ENCODE measurements at places on chromosomes 1 and 21. TPM values are rescaled to one million over a fixed set of nuclear protein-coding genes. Genes with fewer than 3 reads are reported as not detected.

RYR2 gene
- total RNA-seq = not detected

CRYAA gene
- not detected for total RNA-seq

NFASC gene
- 0.34 TPM for total RNA-seq

PGBD5 gene
- total RNA-seq = 0.68 TPM

SDC3 gene
- total RNA-seq = 2.7 TPM

KRTAP12-2 gene
- total RNA-seq = not detected

KRTAP21-1 gene
- total RNA-seq = not detected

CELA2B gene
- total RNA-seq = not detected

TMEM52 gene
- 2.9 TPM for total RNA-seq

IFNAR1 gene
- total RNA-seq = 16.4 TPM

ETNK2 gene
- 51.6 TPM for total RNA-seq

All from nasal cavity respiratory epithelium epithelial cell of viscerocranial mucosa (primary cell).